GM10248 (cell line): ENCODE measurements at places on chromosomes 4 and X.

- no peak for DNase-seq
These were observed 136.1 kb downstream of the MAD2L1 start for GRCh38 chr4:119930546-119930945.

GRCh38 chr4:4810092-4810774 lies 49.2 kb upstream of the MSX1 start:
- no peak for DNase-seq

DNA sequence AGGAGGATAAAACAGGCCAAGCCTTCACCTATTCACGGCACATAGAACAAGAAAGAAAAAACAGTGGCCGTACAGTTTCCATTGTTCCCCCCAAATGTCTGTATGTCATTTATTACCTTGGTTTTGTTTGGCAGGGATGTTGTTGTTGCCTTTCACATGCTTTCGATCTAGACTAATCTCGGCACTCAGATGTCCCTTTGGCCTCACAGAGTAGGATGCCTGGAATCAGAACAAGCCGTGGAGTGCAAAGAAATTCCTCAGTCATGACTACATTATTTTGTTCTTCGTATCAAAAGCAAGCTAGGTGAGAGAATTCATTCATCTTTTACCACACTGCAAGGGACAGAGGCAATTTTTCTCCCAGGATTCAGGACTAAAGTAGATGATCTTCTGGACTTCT lies 106.9 kb downstream of the SMIM20 start:
- DNase-seq = no peak

DNA sequence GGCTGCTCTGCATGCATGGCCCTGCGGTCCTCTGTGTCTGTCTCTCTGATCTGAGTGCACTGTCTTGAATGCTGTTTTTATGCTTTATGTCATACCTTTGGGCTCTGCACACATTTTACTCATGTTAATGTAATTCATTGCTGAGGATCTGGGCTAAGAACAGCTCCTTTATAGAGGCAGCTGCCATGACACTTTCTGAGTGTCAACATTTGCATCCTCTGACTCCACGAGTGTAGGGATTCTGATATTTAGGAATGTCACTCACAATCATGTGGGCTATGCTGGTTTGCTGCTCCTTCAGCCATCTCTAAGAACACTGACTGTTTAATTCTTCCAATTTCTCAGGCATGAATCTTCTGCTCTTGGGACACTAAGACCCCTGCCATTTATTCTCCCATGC lies 192.2 kb upstream of the CPEB2 start:
- DNase-seq = no peak

GRCh38 chr4:808860-809570 lies 16.9 kb downstream of the CPLX1 start:
- no peak for DNase-seq

- DNase-seq = no peak
These were observed 1.8 kb downstream of the CCDC22 start for GRCh38 chrX:49237060-49237459.
